ENCODE measurements at places on chromosomes 16 and 17. TPM values are rescaled to one million over a fixed set of nuclear protein-coding genes. Genes with fewer than 3 reads are reported as not detected.

Gene MMP25
- 1.7 TPM for total RNA-seq

Gene HYDIN
- 0.51 TPM for total RNA-seq

DNA sequence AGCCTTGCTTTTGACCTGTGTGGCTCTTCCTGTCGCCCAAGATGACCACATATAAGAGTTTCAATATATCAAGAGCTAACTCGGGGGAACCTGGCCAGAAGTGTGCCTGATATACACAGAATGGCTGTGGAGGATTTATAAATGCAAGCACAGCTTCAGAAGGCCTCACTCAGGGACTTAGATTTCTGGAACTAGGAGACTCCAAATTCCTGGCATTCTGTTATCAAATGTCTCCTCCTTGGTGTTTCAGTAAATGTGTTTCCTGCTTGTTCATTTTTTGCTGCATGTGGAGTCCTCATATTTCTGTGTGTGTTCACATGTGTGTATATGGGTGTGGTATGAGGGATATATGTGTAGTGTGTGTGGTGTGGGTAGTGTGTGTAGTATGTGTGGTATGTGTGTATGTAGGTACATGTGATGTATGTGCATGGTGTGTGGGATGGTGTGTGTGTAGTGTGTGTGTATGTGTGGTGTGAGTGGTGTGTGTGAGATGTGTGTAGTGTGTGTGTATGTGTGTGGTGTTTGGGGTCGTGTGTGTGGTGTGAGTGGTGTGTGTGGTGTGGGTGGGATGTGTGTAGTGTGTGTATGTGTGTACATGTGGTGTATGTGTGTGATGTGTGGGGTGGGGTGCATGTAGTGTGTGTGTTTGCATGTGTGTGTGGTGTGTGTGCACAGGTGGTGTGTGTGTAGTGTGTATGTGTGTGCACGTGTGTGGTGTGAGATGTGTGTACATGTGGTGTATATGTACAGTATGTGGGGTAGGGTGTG lies 981 bp upstream of the CD300H start:
- DNase-seq: no peak

Gene ZNF213
- total RNA-seq: 6.2 TPM

- DNase-seq: no peak
These were observed 13.2 kb downstream of the TOM1L2 start for GRCh38 chr17:17958982-17959381.

DNA sequence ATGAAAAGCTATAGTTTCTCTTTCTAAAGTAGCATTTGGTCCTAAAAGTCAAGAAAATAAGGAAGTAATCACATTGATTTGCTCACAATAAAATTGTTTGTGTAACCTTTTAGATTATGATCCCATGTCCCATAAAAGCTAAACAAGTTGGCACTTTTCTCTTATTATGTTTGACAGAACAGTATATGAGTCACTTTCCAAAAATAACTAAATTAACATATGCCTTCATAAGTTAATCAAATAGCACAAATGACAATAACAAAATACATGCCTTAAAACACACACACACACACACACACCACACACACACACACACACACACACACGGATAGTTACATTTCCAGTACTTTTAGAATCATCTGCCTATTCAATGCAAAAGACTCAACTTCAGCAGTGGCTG lies 2.8 kb downstream of the MED13 start:
- DNase-seq: no peak

DNA sequence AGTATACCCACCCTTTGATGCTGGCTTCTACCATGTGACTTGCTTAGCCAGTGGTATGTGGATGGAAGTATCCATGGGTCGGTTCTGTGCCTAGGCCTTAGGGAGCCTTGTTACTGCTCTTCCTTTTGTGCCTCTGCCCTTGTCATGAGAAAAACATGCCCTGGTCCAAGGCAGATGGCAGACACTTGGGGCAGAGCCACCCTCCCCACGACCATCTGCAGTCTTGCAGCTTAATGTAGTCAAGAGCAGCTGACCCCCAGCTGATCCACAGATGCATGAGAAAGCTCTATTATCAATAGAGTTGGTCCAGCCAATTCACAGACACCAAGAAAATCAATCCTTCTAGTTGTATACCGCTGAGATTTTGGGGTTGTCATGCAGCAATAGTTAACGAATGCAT lies 95.7 kb downstream of the SLC39A11 start:
- DNase-seq: peak; percentile 37

Gene FADS6
- 0.19 TPM for total RNA-seq

DNA sequence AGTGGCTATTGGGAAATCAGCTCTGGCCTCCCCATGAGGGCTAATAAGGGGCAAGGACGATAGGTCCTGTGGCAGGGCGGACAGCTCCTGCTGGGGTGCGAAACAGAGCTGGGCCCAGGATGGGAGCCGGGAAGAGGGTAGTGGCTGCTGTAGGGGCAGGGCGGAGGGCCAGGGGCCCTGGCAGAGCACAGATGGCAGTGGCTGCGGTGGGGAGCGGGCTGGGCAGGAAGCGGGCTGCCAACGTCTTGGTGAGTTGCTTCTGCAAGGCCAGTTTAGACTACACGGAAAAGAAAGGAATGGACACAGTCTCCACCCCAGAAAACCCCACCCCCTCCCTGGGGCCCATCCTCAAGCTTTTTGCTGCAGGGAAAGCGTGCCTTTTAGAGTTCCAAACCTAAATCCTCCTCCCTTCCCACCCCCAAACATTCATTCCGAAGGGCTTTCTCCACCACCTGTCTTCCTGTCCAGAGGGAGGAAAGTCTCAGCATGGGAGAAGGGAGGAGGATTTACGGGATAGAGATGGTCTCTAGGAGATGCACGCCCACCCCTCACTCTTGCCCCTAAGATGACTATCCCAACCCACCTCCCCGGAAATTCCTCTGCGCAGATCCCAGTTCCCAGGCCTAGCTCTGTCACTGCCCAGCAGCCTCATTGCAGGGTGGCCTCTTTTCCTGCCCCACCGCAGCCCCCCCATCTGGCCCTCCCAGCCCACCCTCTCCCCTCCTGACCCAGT lies 7.1 kb downstream of the NKIRAS2 start:
- DNase-seq: no peak

Gene LAT
- total RNA-seq: 1.9 TPM

GRCh38 chr17:59494757-59495368 lies 70.5 kb upstream of the DHX40 start:
- DNase-seq: no peak

Gene TEKT5
- not detected for total RNA-seq

Gene LMF1
- 8.1 TPM for total RNA-seq

Gene CD79B
- total RNA-seq: 6.9 TPM

GRCh38 chr17:75807861-75808260 lies 23.3 kb downstream of the UNK start:
- no peak for DNase-seq

GRCh38 chr16:51268237-51268636 lies 117.2 kb upstream of the SALL1 start:
- no peak for DNase-seq

Gene KRT39
- total RNA-seq: not detected

DNA sequence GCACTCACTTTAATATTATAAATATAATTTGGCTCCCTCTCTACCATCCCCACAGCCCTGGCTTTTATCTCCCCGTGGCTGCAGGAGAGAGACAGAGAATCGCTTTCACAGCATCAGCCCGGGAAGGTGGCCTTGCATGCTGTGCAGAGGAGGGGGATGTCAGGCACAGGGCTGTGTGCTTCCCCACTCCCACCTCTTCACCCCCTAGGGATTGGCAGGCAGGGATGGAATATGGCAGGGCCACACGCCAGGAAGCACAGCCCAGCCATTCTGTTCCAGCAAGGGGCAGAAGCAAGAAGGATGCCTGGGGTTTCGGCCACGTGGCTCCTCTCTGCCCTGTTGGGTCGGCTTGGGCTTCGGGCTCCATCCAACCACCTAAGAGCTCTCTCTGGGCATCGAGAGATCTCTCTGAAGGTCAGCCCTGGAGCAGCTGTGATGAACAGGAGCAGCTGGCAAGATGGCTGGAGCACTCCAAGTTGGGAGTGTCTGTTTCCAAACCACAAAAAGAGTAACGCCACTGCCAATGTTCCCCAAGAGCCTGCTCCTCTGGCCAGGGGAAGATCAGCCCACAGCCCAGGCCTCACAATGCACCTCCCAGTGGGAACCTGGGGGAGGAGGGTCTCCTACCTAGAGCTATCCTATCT lies 223.2 kb downstream of the C16orf78 start:
- DNase-seq: no peak

GRCh38 chr16:23534868-23535860 lies 22.0 kb downstream of the EARS2 start:
- no peak for DNase-seq

Gene PRRT2
- total RNA-seq: 3.2 TPM

Gene KCNJ18
- not detected for total RNA-seq

Gene KRT33B
- not detected for total RNA-seq

Gene KRT25
- not detected for total RNA-seq

DNA sequence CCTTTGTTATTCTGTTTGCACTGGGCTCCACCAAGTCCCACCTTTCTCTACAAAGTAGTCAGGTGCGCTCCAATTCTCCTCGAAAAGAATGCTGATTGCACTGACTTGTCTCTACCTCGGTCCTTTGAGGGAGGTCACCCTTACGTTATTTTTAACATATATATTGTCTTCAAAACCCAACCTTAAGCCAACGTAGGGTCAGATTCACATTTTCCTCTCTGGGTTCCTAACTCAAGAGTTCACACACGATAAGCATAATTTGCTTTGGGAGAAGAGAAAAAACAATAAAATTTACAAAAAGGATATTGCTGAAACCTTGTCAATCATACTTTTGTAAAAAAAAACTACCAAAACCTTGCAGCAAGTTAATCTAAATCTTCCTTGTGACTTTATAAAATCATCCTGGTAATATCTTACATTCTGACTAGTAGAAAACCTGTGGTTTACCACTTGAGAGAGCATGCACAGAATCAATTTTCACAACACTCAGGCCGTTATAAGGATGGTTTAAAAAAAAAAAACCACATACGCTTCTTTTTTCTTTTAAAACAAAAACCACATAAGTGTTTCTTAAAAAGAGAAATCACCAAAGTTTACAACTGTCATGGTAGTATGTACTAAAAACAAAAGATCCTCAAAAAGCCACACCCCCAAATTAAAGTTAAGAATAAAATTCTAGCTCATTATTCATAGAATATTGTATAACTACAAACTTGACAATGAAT lies 72.2 kb upstream of the TRAP1 start:
- DNase-seq: no peak

DNA sequence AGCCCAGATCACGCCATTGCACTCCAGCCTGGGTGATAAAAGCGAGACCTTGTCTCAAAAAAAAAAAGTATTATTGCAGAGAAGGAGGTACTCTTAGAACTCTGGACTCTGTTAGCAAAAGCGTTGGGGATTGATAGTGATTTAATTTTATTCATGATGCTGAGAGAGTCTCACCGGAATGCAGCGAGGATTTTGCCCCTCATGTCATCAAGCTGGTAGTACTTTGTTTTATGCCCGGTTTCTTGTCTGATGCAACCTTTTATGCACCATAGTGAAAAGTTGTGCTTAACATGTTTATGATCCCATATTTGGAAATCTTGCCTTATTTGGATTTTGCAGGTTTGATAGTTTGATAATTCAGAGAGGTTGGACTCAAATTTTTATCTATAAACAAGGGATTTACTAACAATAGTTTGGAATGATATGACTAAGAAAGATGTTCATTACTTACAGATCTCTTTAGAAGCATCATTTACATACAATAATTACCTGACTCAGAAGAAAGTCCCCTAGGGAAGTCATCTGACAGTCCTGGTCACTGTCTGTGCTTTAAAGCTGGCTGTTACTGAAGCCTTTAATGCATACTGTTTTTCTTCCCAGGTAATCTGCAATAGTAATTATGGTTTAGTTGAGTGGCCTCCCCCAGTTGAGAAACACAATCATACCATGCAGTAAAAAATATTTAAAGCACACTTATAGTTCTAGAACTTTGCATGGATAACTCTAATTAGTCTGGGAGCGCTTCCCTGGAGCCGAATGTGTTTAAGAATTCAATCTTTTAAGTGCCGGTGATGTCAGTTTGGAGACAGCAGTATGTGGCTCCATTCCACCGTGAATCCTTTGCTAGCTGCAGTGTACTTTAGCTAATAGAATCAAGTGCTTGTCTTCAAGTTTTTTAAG lies 120.9 kb downstream of the PRKCA start:
- DNase-seq: no peak

DNA sequence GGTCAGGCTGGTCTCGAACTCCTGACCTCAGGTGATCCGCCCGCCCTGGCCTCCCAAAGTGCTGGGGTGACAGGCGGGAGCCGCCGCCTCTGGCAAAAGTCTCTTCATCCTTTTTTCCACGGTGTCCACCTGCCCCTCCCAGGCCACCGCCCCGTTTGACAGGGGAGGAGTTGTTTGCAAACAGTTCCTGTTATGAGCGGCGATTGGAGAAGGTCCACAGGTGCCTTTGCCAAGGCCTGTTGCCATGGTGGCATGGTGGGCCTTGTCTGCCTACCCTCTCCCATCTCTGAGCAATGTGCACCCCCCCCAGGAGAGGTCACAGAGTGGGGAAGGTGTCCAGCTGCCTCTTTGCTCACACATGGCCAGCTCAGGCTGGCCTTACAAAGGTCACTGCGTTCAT lies 16.0 kb upstream of the RAP1GAP2 start:
- DNase-seq: peak; percentile 50

DNA sequence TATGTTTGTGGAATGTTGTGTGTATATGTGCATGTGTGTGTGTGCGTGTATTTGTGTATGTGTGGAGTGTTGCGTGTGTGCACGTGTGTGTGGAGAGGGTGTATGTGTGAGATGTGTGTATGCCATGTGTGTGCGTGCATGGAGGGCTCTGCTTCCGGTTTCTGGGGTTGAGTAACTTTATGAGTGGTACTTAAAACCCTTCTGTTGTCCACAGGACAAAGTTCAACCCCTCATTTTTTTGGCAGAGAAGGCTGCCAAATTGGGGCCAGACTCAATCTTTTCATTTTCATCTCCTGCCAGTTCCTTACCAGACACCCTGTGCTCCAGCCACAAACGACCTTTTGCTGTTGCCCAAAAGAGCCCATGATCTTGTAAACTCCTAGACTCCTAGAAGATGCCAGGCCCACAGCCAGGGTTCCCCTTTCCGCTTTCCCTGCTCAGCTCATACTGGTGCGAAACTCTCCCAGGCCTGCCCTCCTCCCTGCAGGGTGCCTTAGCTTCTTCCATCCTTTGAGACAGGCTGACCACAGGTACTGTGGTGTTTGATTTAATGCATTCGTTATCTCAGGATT lies 100.2 kb downstream of the CMIP start:
- no peak for DNase-seq

DNA sequence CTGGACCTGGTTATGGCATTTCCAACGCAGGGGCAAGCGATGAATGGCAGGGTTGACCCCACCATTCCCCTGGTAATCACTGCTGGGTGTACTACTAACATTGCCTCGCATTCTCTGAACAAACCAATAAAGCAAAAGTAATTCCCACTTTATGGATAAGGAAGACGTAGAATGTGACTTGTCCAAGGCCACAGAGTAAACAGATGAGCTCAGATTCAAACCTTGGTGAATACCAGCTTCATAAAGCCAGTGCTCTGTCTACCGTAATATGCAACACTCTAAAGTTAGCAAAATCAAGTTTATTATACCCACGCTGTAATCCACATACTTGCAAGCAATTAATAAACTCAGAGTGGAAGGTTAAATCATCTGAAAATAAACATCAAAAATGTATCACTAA lies 59.6 kb downstream of the ANKFY1 start:
- no peak for DNase-seq
